ENCODE measurements at places on chromosomes 16 and 17.

GRCh38 chr17:64575431-64575830 is 68.7 kb downstream of the CEP95 start:
- DNase-seq, result no peak

GRCh38 chr16:79659344-79659743 is 58.8 kb upstream of the MAF start:
- no peak for DNase-seq

- peak; percentile 63 for DNase-seq
Observed at GRCh38 chr16:46947900-46948547, 25.4 kb downstream of the DNAJA2 start.

GRCh38 chr17:19531780-19532501 is 1.7 kb upstream of the SLC47A1 start:
- DNase-seq, result no peak

DNA sequence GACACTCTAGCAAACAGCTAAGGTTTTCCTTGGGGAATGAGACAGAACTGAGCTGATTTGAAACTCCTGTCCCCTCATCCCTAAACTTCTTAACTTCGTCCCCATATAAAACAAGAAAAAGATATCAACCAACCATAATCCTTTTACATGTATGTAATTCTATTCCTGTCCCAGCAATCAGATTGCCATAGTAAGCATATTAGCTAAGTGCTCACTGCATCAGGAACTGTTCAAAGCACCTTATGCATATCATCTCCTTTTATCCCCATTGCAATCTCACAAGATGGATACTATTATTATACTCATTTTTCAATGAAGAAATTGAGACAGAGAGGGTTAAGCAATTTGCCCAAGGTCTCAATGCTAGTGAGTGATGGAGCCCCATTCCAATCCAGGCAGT is 6.8 kb downstream of the KIF18B start:
- no peak for DNase-seq
